SK-MEL-5 (cell line): ENCODE measurements at places on chromosomes 3 and 15. TPM values are rescaled to one million over a fixed set of nuclear protein-coding genes. Genes with fewer than 3 reads are reported as not detected.

GRCh38 chr3:101243285-101244211 is 76.8 kb downstream of the IMPG2 start:
- no peak for DNase-seq

DNA sequence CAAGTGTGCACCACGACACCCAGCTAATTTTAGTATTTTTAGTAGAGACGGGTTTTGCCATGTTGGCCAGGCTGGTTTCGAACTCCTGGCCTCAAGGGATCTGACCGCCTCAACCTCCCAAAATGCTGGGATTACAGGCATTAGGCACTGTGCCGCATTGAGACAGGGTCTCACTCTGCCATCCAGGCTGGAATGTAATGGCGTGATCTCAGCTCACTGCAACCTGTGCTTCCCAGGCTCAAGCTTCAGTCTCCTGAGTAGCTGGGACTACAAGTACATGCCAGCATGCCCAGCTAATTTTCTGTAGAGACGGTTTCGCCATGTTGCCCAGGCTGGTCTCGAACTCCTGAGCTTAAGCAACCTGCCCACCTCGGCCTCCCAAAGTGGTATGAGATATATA is 51.6 kb downstream of the ACAD9 start:
- DNase-seq, result no peak

DNA sequence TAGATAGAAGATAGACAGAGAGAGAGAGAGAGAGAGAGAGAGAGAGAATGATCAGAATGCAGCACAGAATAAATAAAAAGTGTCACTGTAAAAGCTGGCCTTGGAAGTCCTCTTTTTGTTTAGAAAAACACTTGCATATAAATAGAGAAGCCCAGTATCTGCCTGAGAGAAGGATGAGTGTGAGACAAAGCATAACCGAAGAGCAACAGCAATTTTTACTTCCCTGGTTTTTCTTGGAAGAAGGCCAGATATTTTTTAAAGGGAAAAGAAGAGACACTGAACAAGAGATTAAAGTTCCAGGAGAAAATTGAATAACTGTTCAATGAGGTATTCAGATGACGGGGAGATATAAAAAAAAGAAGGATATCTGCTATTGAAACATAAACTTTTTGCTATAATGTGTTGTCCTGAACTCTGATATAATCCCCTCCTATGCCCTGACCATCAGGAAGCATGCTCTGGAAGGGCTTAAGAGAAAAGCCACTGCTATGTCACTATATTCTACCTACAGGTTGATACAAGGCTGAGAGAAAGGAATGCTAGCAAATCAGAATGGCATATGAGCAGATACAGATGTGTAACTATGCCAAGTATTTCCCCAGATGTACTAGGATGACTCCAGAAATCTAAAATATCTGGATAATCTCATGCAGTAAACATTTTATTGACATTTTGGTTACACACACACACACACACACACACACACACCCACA is 358.9 kb downstream of the RBMS3 start:
- DNase-seq, result no peak

Gene UBA3
- total RNA-seq, result 58.8 and 63.8 TPM in 2 replicates

Gene NPRL2
- total RNA-seq, result 21.9 and 24.3 TPM in 2 replicates

DNA sequence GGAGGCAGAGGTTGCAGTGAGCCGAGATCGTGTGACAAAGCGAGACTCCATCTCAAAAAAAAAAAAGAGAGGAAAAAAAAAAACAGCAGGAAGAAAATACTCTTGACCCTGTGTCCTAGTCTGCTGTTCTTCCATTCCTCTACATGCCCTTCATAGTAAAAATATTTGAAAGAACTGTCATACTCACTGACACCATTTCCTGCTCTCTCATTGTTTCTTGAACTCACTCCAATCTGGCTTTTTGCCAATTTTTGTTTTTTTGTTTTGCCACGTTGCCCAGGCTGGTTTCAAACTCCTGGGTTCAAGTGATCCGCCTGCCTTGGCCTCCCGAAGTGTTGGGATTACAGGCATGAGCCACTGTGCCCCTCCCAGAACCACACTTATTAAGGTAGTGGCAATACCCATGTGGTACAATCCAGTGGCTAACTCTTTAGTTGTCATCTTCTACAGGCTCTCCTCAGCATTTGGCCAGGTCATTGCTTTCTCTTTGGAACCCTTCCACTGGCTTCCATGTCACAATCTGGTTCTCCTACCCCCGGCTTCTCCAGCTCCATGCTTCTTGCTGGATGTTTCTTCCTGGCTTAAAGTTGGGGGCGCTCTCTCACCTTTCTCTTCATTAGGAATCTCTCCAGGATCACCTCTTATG is 238.2 kb upstream of the C2CD4B start:
- no peak for DNase-seq

Gene PLSCR4
- 3.2 and 4.5 TPM in 2 replicates for total RNA-seq

Gene CPN2
- not detected in 2 replicates for total RNA-seq

Gene LMAN1L
- not detected in 2 replicates for total RNA-seq
